ENCODE measurements at places on chromosomes 4 and X. TPM values are rescaled to one million over a fixed set of nuclear protein-coding genes. Genes with fewer than 3 reads are reported as not detected.

The NAP1L3 gene
- 1.3 TPM for total RNA-seq

DNA sequence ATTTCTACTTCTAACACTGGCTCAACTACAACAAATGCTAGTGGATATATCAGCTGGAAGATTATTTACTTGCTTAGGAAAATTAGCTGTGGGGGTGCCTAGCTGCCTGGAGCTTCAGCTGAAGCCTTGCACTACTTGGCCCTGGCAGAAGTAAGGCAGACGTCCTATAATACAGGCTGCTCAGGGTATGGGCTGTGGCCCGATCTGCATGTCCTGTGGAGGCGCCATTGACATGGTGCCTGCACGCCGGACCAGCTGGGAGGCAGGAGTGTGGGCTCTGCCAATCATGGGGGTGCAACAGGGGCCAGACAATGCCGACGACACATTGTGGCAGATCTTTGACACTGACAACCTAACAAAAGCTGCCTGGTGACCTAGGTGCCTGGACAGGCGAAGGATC is 31.6 kb upstream of the UCP1 start:
- no peak for DNase-seq

- no peak for DNase-seq
Measured at GRCh38 chrX:120125444-120125843, 9.7 kb upstream of the RHOXF1 start.

DNA sequence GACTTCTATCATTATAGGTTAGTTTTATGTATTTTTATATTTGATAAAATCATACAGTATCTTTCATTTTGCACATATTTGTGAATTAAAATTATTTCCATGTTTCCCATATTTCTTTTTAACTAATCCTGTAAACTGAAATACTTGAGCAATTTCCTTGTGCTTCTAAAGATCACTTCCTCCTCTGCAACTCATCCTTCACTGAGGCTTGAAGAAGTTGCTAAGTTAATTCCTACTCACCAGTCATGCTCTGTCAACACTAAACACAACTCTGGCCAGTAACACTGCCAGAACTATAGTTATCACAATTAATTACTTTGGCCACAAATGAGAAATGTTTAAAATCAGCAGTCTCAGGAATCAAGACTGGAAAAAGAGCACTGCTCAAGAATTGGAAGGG is 6.7 kb downstream of the SPATA4 start:
- no peak for DNase-seq

GRCh38 chrX:74461384-74461783 is 40.1 kb downstream of the SLC16A2 start:
- DNase-seq: no peak

GRCh38 chr4:180335566-180335965 is 1907.6 kb upstream of the TENM3 start:
- DNase-seq: no peak

The CSAG2 gene
- total RNA-seq: not detected
